NCI-H2029 (cell line): ENCODE measurements at places on chromosomes 1 and 21.

- no peak for DNase-seq
Observed at GRCh38 chr21:26366781-26367180, 196.2 kb upstream of the APP start.

- no peak for DNase-seq
Observed at GRCh38 chr21:40625991-40626390, 221.0 kb downstream of the DSCAM start.

DNA sequence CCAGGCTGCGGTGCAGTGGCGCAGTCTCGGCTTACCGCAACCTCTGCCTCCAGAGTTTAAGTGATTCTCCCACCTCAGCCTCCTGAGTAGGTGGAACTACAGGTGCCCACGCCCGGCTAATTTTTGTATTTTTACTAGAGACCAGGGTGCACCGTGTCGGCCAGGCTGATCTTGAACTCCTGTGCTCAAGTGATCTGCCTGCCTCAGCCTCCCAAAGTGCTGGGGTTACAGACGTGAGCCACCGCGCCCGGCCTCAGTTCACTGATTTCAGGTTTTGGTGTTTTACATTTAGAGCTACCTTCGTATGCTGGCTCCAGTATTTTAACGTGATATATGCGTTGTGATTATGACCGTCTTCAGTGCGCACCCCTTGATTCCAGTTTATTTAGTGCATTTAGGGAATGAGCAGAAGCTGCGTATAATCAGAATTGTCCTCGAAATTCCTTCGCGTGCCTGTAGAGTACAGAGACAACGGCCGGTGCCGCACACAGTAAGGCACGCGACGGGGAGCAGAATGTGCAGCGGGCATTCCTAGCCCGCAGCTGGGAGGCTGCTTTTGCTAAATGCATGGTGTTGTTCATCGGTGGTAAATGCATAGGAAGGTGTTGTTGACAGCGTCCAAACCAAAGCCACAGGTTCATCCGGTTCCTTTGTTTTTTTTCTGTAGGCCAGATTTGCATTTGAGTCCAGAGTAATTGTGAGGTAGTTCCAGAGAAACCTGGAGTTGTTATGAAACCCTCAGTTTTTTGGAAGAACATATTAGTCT lies 48.9 kb upstream of the DIP2A start:
- DNase-seq: no peak

GRCh38 chr1:226629896-226630550 lies 81.5 kb downstream of the STUM start:
- no peak for DNase-seq

GRCh38 chr1:30688920-30689794 lies 34.2 kb downstream of the MATN1 start:
- DNase-seq: no peak

GRCh38 chr1:110672753-110673108 lies 2.0 kb downstream of the KCNA3 start:
- DNase-seq: no peak

GRCh38 chr1:161068306-161069234 lies 1.1 kb downstream of the ARHGAP30 start:
- DNase-seq: no peak

GRCh38 chr21:38985568-38986378 lies 180.0 kb downstream of the ETS2 start:
- peak; percentile 95 for DNase-seq

DNA sequence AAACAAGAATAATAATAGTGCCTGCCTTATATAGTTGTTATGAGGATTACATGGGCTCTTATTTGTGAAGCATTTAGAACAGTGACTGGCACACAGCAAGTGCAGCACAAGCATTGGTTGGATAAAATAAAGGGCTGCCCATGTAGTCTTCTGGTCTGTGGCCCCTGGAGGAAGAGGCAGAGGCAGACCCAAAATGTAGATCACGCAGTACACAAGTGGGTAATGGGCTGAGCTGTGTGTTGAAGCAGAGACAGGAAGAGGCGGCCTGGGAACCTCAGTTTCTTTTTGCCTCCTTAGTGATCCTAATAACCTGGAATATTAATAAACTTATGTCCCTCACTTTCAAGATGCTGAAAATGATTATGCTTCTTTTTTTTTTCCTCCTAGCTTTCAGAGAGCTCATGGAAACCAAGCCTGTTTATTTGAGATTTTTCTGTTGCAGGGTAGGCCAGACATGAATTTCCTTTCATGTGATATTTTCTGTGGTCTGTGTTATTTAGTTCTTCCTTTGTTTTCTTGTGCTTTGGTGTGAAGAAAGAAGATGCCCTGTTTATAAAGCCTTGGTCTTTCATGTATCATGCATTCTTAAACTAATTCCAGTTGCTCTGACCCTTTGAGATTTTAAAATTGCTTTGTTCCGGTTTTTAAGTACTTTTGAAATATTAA lies 42.5 kb downstream of the LRRC8D start:
- DNase-seq: no peak

DNA sequence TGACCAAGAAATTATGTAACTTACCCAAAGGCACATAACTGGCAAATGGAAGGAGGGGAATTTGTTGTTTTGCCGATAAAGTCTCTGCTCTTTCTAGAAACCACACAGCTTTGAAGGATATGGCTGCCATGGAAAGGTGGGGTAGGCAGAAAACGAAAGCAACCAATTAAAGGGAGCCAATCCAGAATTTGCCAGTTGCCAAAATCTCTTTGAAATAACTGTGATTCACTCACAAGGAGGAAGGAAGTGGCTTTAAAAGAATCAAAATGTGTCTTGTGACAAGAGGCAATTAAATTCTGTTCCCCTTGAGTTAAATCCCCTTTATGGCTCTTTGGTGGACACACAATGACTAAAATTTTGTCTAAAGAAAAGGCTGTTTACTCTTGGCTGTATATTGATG lies 61.2 kb upstream of the CCDC190 start:
- DNase-seq: no peak

GRCh38 chr1:55402142-55402541 lies 187.0 kb upstream of the USP24 start:
- DNase-seq: no peak

GRCh38 chr1:152884085-152884484 lies 6.0 kb downstream of the SMCP start:
- DNase-seq: no peak

GRCh38 chr1:234272656-234273312 lies 100.5 kb upstream of the COA6 start:
- DNase-seq: peak; percentile 44

DNA sequence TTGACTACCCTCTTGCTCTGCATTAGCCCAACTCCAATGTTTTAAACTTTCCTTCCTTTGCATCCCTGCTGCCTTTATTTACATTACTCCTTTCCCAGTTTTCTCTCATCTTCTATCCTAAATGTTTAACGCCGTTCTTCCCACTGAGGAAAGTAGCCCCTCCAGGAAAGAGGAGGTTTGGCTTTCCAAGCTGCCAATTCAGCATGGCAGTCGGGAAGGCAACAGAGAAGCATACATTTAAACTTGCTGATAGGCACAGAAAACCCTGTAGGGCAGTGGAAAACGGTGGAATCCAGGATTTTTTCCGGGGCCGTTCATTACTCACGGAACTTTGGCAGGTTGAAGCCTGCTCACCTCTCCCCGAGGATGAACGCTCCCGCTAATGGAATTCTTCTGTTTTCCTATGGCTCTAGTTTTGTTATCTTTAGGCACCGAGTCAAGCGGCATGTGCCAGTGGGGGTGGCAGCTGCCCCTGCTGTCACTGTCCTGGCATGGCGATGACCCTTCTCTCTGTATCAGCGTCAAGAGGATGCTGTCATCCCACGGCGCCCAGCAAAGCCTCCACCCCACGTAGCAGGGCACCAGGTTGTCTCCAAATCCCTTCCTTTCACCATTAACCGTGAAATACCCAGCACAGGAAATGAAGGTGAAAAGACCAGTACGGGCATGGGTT lies 48.3 kb downstream of the ZBTB18 start:
- no peak for DNase-seq

- DNase-seq: no peak
Observed at GRCh38 chr21:27536319-27536718, 569.4 kb upstream of the ADAMTS5 start.

- DNase-seq: peak; percentile 16
Observed at GRCh38 chr21:15433091-15433490, 296.7 kb upstream of the USP25 start.

GRCh38 chr1:32702599-32703478 lies at the start of gene SYNC:
TSS of gene SYNC (minus strand) at chr1:32702770. CDS start at chr1:32702660, 110 bp downstream.
- DNase-seq: no peak

- no peak for DNase-seq
Observed at GRCh38 chr1:110211496-110212168, 1.5 kb downstream of the KCNC4 start.

DNA sequence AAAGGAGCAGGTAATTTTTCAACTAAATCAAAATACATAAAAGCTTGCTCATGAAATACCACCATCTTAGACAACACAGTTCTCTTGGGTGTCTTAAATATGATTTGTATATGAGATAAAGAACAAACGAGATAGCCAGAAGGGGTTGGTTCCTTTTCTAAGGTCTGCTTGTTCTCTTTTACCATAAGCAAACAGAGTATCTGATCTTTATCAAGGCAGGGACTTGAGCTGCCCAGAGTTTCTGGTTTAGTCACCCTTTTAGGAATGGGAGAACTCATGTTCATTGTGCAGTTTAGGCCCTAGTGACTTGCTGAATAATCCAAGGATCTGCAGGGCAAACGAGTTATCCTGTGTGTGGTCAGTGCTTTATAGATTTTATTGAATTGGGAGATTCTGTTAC lies 3.0 kb upstream of the SUCO start:
- DNase-seq: no peak

DNA sequence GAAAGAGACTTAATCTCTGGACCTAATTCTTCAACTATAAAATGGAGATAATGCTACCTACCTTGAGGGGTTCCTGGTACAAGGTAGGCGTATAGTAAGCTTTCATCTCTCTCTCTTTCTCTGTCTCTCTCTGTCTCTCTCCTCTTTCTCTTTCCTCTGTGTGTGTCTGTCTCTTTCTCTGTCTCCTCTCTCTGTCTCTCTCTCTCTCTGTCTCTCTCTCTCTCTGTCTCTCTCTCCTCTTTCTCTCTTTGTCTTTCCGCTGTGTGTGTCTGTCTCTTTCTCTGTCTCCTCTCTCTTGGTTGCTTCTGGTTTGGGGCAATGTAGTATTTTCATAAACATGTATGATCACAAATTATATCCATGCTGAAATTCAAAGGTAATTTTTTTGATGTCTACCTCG lies 76.1 kb upstream of the UBE2U start:
- DNase-seq: no peak

DNA sequence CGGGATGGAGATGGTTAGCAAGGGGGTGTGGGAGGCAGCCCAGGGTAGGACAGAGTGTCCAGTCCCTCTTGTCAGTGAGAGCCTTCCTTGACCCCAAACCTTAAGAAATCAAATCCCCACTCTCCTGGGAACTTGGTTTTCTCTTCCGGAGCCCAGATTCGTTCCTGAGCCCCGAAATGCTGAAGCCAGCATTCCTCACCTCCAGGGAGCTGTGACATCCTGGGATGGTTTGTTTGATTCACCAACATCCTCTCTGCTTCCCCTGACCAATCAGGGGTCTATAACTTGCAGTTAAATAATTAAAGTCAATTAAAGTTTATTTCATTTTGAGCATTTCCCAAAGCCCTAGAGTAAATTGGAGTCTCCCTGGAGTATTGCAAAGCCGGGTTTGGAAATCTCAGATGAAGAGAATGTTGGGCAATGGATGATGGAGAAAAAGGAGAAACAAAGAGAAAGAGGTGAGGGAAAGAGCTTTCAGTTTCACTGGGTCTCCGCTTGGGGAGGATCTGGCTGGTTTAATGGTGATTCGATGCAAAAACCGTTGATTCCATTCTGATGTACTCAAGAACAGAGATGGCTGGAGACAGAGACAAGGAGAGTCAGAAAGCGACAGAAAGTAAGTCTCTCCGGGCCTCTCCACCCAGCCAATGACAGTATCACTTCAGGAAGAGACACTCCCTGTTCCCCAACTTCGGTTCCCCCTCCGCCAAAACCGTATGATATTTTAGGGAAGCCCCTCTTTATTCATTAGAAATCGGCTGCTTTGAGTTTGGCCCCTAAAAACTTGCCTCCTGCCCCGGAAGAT lies 12.8 kb upstream of the ALX3 start:
- DNase-seq: no peak

- no peak for DNase-seq
Observed at GRCh38 chr1:228903434-228904071, 168.3 kb downstream of the RHOU start.

DNA sequence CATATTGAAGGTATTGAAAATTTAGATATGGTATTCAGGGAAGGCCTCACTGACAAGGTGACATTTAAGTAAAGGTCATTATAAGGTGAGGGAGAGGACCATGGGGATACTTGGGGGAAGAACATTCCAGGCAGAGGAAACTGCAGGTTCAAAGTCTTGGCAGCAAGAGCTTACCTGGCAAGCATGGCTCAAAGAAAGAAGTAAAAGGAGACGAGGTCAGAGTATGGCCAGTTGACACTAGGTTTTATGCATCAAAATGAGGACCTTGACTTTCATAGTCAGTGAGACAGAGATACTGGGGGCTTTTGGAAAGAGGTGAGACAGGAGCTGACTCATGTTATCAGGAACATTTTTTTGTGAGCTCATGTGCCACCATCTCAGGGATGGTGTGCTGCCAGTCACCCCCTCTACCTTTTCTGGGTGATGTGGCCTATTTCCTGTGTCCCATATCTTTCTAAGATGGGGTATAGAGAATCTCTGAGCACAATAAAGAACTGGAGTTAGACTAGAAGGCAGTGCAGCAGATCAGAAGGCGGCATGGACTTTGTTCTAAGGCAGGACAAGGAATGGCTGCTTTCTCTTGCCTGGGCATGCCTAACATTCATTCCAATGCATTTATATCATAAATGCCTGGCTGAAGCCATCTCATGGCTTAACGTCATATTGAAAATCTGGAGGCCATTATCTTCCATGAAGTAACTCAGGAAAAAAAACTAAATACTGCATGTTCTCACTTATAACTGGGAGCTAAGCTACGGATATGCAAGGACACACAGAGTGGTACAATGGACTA lies 406.7 kb downstream of the NTNG1 start:
- no peak for DNase-seq

- DNase-seq: peak; percentile 8
Observed at GRCh38 chr1:71667216-71667615, 586.4 kb upstream of the ZRANB2 start.

DNA sequence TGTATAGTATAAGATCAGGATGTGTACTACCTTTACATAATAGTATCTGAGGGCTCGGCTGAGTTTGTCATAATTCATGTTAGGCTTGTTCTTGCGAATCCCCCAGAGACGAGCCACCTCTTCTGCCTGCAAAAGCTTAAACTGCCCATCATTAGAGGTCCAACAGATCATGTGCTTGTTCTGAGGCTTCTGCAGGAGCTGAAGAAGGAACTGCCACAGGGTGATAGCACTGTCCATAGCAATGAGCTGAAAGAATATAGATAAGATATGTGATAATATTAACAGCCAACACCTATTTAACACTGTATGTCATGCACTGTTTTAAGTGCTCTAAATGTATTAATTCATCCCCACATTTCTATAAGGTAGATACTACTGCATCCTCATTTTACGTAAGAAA lies 8.2 kb downstream of the ELK4 start:
- no peak for DNase-seq
